ENCODE measurements at places on chromosomes 1 and 21.

DNA sequence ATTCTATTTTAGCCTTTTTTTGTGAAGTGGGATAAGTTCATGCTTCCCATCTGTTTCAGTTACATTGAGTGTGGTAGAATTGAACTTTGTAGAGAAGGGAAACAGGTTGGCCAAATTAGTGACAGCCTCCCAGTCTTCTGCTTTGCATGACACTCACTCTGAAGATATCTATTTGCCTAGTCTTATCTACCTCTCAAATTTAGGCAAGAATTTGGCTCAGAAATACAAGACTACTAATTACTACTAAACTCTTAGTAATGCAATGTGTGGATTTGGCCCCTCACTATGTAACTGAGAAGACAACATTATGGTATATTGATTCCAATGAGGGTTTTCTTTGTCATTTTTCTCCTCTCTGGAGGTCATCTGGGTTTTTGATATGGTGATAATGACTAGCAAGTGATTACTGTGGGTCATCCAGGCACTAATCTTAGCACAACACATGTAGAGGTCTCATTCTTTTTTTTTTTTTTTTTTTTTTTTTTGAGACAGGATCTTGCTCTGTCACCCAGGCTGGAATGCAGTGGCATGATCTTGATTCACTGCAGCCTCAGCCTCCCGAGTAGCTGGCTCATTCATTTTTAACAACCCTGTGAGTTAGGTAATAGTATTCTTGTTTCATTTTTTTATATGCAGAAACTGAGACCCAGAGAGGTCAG, 6.3 kb downstream of the FAM20B start:
- DNase-seq, result no peak

GRCh38 chr1:6222636-6223035, 13.1 kb downstream of the ICMT start:
- no peak for DNase-seq

- no peak for DNase-seq
Measured at GRCh38 chr1:29123053-29123886, 433 bp downstream of the TMEM200B start.

DNA sequence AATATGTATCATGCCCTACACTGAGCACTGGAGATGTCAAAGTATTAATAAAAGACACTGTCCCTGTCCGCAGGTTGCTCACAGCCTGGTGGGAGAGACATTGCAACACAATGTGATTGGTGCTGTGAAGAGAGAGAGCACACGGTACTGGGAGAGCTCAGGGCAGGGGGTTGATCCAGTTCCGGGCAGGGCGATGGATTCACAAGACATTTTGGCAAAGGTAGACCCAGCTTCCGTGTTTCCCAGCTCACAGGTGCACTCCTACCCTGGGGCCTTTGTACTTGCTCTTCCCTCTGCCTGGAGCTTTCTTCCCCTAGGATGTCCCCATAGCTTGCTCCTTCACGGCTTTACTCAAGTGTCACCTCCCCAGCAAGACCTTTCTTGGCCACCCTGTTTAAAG, 1.4 kb downstream of the PLA2G5 start:
- no peak for DNase-seq

DNA sequence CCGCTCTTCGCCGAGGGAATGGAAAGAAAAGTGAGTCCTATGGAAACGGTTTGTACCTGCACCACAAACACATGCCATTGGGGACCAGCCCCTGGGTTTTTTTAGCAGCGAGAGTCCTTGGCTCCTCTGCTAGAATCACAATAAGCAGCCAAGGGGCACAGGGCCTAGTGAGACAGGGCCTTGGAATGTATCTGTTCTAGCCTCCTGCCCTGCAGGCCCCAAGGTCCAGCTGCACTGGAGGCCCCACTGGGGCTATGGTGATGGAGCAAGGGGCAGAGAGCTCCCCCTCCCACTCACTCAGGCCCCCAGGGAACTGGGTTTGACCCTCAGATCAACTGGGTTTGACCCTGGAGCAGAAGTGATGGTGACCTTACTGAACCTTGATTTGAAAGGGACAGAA, 14.4 kb downstream of the SHISA4 start:
- DNase-seq, result no peak

DNA sequence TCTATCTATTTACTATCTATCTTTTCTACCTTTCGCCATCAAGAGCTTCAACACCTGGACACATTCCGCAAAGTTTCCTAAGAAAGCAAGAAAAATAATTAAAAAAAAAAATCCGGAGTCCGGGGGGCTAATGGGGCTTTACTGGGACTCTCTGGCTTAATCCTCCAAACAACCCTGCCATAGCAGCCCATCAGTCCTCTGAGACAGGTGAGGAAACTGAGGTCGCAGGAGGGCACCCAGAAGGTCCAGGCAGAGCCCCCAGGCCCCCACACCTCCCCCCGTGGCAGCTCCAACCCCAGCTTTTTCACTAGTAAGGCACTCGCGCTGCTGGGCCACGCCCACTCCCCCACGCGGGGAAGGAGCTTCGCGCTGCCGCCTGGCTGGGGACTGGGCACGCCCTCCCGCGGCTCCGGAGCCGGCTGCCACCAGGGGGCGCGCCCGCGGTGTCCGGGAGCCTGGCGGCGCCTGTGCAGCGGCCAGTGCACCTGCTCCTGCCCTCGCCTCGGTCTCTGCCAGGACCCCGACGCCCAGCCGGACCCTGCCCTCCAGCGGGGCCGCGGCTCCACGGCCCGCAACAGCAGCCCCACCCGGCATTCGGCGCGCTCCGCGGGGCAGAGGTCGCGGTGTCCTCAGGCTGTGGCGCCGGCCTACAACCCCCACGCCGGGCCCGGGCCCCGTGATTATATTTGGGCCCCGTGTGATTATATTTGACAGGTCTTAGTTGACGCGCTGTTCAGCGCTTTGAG, 54.1 kb upstream of the SAMD11 start:
- peak; percentile 70 for DNase-seq

- DNase-seq, result no peak
Measured at GRCh38 chr1:15954316-15954715, 21.6 kb downstream of the ZBTB17 start.

- no peak for DNase-seq
Measured at GRCh38 chr21:31872452-31873274, at the start of gene HUNK. Gene HUNK, plus strand, starts transcription at chr21:31873020. Its CDS starts 655 bp downstream, at chr21:31873675.

DNA sequence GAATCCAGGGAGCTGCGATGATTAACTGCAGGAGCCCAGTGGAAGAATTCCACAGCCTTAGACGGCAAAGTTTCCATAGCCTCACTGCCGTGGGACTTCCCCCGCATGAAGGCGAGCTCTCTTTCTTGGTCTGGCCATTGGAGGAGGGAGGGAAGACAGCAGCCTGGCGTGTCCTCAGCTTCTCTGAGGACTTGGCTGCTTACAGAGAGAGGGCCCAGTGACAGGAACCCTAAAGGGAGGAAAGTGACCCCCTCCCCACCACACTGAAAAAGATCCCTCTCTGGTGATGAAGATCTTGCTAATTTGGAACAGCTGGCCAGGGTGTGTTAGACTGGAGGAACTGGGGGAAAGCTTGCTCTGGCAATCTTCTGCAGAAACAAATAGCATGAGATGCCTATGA, 41.0 kb downstream of the ATP2B4 start:
- no peak for DNase-seq

GRCh38 chr1:205528887-205529825, 24.7 kb downstream of the CDK18 start:
- DNase-seq, result peak; percentile 72

- DNase-seq, result no peak
Measured at GRCh38 chr1:91428182-91428798, 23.7 kb upstream of the HFM1 start.

DNA sequence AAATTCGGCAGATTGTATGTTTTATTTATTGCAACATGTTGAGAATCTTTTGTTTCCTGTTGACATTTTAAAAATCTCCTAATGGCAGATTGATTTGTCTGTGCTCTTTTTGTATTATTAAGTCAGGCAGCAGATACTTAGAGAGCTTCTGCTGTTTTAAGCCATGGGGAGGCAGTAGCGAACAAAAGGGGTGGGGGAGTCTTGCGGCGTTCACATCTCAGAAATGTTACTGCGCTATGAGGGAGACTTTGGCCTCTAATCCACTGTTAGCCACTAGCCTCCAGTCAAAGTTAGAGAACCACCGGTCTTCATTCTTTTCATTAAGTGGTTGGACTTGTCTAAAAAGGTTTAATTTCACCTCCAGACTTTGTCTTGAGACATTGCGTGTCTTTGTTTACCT, 93.6 kb downstream of the DYRK1A start:
- no peak for DNase-seq

DNA sequence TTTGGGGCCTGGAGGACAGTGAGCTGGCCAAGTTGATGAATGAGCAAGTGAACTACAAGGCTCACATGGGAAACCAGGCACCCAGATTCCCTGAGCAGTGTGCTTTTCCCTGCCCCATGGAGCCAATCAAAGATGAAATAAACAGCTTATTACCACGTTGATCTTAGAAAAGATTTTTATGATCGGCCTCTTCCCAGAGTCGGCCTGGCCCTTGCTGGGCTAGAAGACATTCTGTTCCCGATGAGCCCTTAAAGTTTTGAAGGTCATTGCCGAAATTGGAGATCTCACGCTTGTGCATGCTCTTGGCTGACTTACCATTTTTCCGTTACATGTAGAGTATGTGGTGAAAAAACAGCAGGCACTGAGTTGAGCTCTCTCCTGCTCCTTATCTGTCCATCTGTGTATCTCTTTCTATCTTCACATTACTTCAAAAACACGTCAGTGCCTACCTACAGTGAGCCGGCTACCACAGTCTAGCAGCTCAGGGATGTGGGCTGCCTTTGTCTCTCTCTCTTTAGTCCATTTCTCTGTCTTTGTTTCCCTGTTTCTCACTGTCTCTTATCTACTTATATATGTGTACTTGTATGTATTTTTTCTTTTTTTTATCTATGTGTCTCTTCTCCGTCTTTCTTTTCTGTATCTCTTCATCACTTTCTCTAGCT, 248.8 kb upstream of the USP24 start:
- DNase-seq, result no peak

GRCh38 chr1:25458541-25459298, 28.0 kb downstream of the MACO1 start:
- no peak for DNase-seq

DNA sequence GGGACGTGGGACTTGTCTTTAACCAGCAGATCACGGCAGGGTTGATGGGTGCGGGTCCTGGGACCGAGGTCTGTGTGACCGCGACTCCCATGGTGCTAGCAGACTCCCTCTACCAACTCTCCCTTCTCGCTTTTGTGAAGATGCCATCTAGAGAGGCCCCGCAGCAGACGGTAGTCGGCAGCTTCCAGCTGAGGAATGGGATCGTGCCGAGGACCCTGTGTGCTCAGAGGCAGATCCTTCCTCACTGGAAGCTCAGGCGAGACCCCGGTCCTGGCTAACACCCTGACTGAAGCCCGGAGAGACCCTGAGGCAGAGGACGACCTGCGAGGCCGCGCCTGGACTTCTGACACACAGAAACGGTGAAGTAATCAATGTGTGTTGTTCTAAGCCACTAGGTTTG, 12.5 kb upstream of the SPATC1L start:
- DNase-seq, result no peak

DNA sequence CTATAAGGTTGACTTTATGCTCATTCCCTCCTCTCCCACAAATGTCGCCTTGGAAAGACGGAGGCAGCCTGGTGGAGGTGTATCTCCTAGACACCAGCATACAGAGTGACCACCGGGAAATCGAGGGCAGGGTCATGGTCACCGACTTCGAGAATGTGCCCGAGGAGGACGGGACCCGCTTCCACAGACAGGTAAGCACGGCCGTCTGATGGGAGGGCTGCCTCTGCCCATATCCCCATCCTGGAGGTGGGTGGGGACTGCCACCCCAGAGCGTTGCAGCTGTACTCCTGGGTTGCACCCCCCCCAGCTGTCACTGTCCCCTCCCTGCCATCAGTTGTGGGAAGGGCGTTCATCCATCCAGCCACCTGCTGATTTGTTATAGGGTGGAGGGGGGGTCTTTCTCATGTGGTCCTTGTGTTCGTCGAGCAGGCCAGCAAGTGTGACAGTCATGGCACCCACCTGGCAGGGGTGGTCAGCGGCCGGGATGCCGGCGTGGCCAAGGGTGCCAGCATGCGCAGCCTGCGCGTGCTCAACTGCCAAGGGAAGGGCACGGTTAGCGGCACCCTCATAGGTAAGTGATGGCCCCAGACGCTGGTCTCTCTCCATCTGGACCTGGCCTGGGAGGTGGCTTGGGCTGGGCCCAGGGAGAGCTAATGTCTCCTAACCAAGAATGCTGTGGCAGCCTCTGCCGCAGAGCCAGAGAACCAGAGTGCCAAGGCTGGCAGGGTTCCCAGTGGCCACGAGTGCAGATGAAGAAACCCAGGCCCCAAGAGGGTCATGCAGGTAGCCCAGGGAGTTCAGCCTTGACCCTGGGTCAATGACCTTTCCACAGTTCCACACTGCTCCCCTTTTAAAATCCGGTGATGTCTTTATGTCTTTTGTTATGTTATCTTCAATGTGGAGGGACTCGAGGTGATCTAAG, 13.1 kb downstream of the PCSK9 start:
- no peak for DNase-seq

DNA sequence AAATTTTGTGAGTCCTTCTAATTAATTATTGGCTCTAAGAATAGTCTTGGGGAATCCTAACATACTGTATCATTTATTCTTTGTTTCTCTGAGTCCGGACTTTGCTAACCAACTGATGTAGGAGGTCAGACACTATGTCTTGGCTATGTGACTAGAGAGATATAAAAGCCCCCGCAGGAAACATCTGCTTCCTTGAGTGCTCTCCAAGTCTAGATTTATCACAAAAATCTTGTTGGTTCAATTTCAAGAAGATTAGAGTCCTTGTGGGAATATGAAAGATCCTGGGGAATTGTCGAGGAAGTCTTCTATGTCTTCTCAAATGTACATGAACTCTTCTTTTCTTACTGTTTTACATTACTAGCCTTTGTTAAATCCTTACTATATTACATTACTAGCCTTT, 1712.5 kb downstream of the NCAM2 start:
- no peak for DNase-seq

DNA sequence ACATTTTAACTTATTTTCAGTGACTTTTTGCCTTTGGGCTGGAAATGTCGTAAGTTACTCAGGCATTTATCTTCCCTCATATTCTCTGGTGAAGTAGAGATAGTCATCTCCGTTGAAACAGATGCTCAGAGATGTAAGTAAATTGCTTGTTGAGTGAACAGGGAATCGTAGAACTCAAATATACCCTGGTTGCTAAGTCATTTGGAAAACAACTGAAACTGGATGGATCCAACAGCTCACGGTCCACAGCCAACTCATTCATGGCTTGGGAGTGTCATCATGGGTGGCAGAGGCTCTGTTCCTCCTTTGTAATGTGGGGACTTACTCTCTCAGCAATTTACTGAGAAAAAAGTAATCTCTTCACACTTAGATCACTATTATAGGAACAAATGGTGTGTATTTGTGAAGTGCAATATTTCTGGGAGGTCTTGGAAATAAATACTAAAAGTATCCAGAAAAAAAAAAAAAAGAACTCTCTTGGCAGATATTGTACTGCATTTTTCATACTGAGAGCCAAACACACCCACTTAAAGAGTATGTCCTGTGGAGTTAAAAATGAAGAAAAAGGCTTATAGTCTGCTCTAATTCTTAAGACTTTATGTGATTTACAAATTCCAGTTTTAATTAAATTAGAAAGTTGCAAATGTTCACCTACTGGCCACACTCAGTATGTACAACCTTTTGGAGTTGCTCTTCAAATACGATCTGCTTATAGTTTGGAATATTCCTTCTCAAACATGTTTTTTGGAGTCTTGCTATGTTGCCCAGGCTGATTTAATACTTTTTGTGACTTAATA, 107.4 kb downstream of the LEPR start:
- no peak for DNase-seq
